ENCODE measurements at places on chromosomes 4 and X.
A peak's percentile ranks its signal among the peaks of the same experiment; 100 is the strongest.

GRCh38 chrX:109440475-109440874, 41.4 kb downstream of the GUCY2F start:
- DNase-seq: peak; percentile 4

DNA sequence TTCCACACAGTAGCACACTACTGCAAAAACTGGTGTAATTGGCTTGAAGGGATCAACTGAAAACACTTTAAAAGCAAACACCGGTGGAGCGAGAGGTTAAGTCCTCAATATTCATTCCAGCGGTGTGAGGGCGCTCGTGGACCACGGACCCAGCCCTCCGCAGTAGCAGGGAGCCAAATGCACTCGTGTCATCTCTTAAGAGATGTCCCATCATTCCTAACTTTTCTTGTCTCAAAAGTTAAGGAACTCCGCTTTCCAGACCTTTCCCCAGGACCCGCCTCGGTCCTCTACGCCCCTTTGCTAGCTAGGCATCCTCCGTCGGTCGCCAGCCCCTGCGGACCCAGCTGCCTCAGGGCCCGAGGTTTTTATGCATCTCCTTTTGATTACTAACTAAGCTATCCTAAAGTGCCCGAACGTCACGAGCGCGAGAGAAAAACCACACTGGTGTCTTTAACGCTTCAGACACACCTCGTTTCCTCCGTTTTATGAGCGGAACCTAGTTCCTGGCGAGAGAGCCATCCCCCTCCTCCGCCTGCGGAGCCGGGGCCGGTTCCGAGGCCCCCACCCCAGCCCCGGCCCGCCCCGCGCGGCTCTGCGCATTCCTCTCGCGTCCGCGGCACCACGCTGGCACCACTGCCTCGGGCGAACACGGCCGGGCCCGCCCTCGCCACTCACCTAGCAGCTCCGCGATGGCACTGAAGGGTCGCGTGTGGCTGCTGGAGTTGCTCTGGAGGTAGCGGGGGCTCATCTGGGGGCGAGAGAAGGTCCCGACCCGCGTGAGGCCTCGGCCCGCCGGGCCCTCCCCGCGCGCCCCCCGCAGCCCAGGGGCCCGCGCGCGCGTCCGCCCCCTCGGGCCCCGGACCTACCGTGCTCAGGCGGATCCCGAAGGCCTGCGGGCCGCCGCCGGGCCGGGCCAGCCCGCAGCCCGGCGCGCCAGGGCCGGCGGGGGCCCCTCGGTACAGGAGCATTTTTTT, 723 bp downstream of the MORC4 start:
- DNase-seq: peak; percentile 64

DNA sequence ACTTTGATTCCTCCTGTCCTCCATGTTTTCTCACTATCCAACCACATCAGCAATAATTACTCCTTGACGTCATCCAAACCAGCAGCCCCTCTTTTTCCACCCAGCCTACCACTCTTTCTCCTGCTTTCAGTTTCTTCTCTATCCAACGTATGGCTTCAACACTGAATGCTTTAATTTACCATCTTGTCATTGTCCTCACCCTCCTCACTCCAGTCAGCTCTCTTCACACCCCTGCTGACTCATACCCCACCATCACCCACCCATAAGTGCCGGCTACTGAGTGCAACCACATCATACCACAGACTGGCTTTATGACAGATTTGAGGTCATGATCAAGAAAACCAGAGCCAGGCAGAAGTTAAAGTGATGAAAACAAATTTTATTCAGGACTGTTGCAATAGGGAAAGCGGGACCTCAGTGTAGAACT, 9.8 kb upstream of the ANXA5 start:
- DNase-seq: peak; percentile 57

DNA sequence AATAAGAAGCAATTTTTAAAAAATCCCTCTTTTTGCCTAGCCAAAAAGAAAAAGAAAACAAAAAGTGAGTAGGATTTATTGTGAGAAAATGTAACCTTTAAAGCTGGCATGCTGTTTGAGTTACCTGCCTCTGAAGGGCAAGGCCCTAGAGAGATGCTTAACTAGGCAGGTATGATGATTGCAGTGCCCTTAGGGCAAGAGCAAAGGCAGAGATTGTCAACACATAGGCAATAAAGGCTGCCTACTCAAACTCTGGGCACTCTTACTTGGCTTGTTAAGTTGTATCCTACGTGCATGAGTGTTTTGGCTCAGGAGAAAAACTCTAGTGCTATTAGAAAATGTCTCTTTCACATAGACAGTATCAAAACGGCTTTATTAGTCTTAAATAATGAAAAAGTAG, 306.0 kb downstream of the RPA4 start:
- no peak for DNase-seq

DNA sequence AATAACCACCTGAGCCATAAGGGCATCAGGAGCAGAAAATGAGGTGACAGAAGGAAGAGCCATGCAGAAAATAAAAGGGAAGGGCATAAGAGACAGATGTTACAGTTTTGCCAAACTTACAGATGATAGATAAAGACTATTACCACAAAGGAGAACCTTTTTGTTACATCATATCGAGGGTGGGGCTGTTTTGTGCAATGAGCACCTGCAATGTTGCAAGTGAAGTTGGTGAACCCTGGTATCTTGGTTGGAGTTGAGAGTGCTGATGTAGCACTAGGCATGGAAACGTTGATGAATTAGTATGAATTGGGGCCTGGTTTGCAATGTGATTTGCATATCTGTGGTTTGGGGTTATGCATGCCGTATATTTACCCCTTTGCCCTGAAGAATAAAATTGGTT, 119.8 kb upstream of the TEX13D start:
- no peak for DNase-seq

- DNase-seq: no peak
Measured at GRCh38 chrX:73206366-73206765, 8.3 kb downstream of the NAP1L2 start.

- no peak for DNase-seq
Measured at GRCh38 chr4:145891958-145892357, 46.7 kb downstream of the ZNF827 start.

GRCh38 chrX:54921427-54922021, 900 bp downstream of the TRO start:
- DNase-seq: peak; percentile 79

GRCh38 chr4:144787365-144788258, 141.7 kb downstream of the HHIP start:
- peak; percentile 71 for DNase-seq

DNA sequence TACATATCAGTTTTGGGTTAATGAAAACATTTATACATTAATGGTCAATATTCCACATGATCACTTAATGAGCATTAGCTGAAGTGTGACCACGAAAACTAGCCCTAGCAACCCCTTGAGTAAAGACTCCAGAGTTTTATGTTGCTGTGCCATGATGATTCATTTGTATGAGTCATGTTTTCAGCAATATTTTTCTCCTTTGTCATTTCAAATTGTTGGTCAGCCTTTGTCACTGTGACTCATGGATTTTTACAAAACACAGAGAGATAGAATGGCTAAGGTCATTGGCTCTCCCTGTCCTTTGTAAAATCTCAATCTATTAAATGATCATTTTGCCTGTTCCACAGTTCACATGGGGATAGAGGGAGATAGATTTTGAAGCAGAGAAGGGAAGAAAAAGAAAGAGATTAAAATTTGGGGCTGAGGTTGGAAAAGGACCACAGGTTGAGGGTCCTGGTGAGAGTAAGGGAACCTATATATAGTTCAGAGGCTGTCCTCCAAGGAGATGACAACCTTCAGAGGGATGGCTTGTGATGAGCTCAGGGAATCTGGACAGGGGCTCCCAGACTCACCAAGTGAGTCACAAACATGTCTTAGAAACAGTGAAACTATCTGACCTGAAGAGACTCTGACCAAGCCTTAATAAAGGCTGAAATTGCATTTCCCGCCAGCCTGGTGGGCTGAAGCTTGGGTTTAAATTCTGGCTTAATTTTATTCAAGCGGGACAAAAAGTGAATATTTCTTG, 25.6 kb downstream of the NR0B1 start:
- peak; percentile 89 for DNase-seq

- DNase-seq: peak; percentile 53
Measured at GRCh38 chr4:176735300-176735699, 57.4 kb downstream of the VEGFC start.

- DNase-seq: no peak
Measured at GRCh38 chrX:136933611-136934145, 53.2 kb upstream of the RBMX start.

DNA sequence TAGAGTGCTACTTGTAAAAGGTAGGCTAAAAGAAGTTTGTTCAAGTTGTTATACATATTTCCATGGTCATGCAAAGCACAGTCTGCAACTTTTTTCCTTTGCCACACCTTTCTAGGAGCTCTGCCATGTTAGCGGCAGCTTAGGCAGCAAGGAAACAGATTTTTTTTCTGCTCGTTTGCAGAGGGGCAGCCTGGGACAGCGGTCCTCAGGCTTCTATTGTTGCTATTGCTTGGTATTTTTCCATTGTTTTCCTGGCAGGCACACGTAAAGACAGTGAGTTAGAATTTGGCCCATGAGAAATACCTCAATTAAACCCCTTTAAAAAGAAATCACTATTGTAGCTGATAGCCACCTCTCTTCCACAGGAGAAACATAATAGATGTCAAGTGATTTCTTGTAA, 391.4 kb downstream of the SH2D1A start:
- DNase-seq: no peak

DNA sequence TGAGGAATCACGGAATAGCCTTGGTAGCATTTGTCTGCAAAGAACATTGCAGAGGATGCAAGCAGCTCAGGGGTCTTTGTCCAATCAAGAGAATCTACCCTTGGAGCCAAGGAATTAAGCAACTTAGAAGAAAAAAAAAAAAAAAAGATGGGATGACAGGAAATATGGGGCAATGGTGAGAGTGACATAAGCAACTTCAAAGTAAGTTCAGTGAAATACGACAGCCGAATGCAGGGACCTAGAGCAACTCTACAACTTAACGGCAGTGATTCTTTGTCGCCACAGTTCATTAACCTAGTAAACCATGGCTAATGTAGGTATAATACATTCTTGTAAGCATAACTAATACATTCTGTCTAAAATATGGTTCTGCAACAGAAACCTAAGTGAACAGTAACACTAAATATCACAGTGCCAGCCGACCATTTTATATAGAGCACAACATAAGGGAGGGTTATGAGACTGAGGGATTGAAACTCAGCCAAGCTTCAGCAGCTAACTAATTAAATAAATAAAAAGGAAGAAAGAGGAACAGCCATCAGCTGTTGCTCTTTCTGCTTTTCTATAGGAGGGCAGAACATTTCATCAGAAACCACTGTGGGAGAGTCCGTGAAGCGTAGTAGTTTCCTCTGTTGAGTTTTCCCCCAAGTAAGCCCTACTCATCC, 74.7 kb downstream of the PPARGC1A start:
- DNase-seq: no peak

GRCh38 chr4:22458098-22458497, 57.8 kb downstream of the ADGRA3 start:
- DNase-seq: no peak

Data from fibroblast of pulmonary artery (primary cell).